ENCODE measurements at places on chromosomes 1 and 21. TPM values are rescaled to one million over a fixed set of nuclear protein-coding genes. Genes with fewer than 3 reads are reported as not detected.

Gene NR1I3
- not detected for total RNA-seq

Gene LIX1L
- total RNA-seq, result 19.5 TPM

Gene FCRL2
- not detected for total RNA-seq

Gene C1orf185
- total RNA-seq, result not detected

Gene C8B
- total RNA-seq, result not detected

Gene CFAP57
- 0.75 TPM for total RNA-seq

Gene TRPM2
- under 0.01 TPM for total RNA-seq

Gene LCK
- total RNA-seq, result not detected

Gene CCDC27
- total RNA-seq, result not detected

Gene LRRC3
- total RNA-seq, result 0.37 TPM

Gene TCHHL1
- total RNA-seq, result not detected

Gene SON
- total RNA-seq, result 139 TPM

Gene BSND
- not detected for total RNA-seq

Gene SYTL1
- total RNA-seq, result 0.11 TPM

Gene BMP8A
- total RNA-seq, result 0.11 TPM

Gene NUP210L
- under 0.01 TPM for total RNA-seq

Gene CLCA1
- under 0.01 TPM for total RNA-seq

Gene NTMT2
- not detected for total RNA-seq

Gene SLC44A5
- 0.25 TPM for total RNA-seq

Gene SPATA46
- total RNA-seq, result not detected

Gene CFAP107
- total RNA-seq, result 0.12 TPM

Gene CACNA1E
- not detected for total RNA-seq

Gene MAP3K7CL
- 11.8 TPM for total RNA-seq

Gene COL11A1
- 121 TPM for total RNA-seq

Gene MYBPHL
- total RNA-seq, result not detected

Gene SLAMF9
- not detected for total RNA-seq

Gene THEM5
- total RNA-seq, result not detected

Gene RXFP4
- total RNA-seq, result 0.11 TPM

Gene CYP4B1
- not detected for total RNA-seq

Gene MTF2
- total RNA-seq, result 20.0 TPM

Gene GNAT2
- 0.33 TPM for total RNA-seq

Gene BEND5
- total RNA-seq, result not detected

Gene JAK1
- total RNA-seq, result 99.4 TPM

Gene LORICRIN
- total RNA-seq, result not detected

Gene C21orf58
- 4.5 TPM for total RNA-seq

Gene ESPN
- total RNA-seq, result 0.62 TPM

Gene PTPN22
- 0.75 TPM for total RNA-seq

Gene FABP3
- 52.1 TPM for total RNA-seq

Gene CYP4X1
- total RNA-seq, result not detected

Gene FALEC
- 0.25 TPM for total RNA-seq

Gene PYGO2
- 9.5 TPM for total RNA-seq

Gene CD1B
- total RNA-seq, result not detected

All from uterine smooth muscle cell (primary cell).